ENCODE measurements at places on chromosomes 6 and 20.

DNA sequence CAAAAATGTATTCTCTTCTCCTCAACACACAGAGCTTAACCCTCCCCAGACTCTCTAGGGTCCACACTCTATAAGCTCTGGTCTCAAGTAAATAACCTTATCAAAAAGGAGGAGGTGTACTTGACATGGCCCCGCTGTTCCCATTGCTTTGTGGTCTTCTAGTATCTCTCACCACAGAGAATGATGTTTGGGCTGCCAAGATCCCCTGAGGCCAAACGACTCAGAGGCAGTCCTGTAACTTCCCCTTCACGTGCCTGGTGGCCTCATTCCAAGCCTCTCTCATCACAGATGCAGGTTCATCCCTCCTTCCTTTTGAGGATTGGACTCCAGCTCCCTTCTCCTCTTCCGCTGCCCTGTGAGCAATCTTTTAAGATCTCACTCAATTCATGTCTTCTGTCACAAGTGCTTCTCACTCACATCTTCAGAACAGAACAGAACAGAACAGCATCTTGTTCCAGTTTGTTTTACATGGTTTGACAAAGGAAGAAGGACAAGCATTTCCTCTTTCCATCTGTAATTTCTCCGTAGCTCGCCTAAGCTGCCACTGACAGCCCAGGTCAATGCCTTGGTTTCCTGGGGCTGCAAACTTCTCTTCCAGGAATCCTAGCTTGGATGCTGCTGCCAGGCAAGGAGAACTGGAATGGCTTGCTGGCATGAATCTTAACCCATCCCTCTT, 541.5 kb downstream of the CD83 start:
- no peak for DNase-seq

DNA sequence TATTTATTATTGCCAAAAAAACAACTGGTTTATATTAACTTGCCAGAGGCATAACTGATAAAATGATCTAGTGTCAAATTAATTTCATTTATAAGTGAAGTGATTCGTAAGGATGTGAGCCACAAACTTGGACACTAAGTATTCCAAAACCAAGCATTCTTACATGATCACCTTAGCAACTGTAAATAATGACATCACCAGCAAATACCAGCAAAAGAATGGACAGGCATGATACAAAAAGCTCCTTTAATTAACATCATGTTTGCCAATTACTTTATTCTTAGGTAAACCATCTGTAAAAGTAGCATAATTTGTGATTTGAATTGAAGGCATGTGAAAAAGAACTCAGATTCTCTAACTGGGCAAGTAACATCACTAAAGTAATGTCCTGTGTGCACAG, 17.2 kb upstream of the FNDC1 start:
- DNase-seq, result no peak

- DNase-seq, result peak; percentile 70
These were observed 40.4 kb downstream of the TTI1 start for GRCh38 chr20:37992802-37993409.

DNA sequence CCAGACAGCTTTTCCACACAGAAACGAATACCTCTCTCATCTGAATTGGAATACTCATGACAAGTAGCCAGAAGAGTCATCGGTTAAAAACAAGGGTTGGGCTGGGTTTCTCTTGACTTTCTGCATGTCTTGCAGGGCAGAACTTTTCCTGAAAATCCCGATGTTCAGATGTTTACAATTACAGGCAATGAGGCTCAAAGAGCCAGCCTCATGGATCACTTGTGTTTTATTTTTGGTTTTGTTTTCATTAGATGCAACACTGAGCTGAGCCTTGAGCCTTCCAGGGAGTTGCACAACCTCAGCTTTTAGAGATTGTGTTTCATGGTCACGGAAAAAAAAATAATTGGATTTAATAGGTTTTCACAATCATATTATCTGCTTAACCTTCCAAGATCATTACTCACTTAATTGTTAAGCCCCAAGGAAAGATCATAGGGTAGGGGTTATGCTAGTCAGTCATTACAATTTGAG, 288.1 kb upstream of the PRDM1 start:
- DNase-seq, result no peak

DNA sequence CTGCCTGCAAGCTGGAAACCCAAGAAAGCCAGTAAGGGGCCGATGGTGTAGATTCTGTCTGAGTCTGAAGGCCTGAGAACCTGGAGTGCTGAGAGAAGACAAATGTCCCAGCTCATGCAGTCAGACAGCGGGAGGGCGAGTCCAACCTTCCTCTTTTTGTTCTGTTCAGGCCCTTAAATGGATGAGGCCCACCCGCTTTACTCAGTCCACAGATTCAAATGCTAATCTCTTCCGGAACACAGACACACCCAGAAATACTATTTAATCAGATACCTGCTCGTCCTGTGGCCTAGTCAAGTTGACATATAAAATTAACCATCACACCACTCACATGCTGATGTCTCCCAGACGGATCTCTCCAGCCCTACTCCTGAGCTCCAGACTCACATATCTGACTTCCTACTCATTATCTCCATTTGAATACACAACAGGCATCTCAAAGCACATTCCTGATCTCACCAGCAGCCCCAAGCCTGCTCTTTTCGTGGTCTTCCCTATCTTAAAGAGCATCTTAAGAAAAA, 26.7 kb upstream of the SRC start:
- no peak for DNase-seq

- DNase-seq, result no peak
These were observed 123.9 kb upstream of the PHACTR1 start for GRCh38 chr6:12592634-12593033.

- no peak for DNase-seq
These were observed 228.1 kb upstream of the RIN2 start for GRCh38 chr20:19530006-19530405.

DNA sequence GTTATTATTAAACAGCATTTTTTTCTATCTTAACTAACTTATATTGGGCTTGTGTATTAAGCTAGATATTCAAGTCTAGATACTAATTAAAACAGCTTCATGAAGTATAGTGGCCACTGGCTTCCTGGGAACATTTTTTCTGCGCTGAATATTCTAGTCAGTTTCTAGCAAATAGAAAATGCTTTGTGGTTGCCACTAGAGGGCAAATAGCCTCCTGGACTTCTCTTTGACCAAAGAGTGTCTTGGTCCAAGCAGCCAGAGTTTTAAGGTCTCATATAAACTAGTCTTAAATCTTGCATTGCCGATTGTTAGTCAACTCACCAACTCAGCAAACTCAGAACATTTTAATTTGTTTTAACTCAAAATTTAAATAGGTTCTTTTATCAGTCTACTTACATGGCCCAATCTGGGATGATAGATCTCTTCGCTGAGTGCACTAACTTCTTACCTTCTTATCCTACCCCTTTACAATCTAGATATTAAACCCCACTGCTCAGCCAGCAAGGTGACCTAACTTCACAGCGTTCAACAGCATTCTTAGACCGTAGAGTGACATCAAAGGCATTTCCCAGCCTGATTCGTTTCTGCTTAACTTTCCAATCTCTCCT, 24.6 kb upstream of the ID4 start:
- DNase-seq, result no peak

DNA sequence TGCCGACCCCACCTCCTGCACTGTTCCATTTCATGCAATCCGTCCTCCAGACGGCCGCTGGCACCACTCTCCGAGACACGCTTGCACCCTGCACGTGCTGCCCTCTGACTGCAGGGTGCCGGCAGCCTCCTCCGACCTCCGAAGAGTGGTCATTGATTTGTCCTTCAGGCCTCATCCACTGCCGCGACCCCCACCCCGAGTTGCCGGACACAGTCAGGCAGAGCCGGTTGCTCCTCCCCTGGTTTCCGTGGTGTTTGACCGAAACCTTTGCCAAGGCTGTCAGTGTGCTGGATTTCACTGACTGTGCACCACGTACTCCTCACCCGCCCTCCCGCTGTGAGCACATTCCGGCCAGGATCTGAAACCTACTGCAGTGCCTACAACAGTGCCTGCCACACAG, 156.4 kb upstream of the PDE10A start:
- DNase-seq, result no peak

- no peak for DNase-seq
These were observed 55.6 kb downstream of the ZNF292 start for GRCh38 chr6:87210979-87211378.

DNA sequence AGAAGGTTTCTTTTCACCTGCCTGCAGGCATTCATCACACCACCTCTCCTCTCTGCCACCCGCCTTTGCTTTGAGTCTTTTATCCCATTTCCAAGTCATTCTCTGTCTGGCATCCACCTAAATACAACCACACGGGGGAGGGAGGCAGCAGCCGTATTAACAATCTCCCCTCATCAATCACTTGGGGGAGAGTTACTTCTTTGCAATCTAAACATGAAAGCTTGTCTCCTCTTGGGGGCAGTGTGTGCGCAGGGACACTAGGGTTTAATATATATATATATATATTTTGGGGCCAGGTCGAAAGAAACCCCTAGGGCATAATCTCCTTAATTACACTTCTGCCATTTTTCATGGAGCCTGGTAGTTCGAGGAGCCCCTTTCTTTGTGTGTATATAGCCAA, 214.5 kb downstream of the TSHZ2 start:
- no peak for DNase-seq

- no peak for DNase-seq
These were observed 69.7 kb upstream of the SCP2D1 start for GRCh38 chr20:18743665-18744440.

- no peak for DNase-seq
These were observed 8.6 kb downstream of the RAET1E start for GRCh38 chr6:149889326-149889725.

GRCh38 chr20:57656821-57657534, 36.8 kb upstream of the ZBP1 start:
- no peak for DNase-seq

GRCh38 chr20:21246161-21246560, 57.0 kb upstream of the XRN2 start:
- DNase-seq, result no peak

- DNase-seq, result no peak
These were observed 138.4 kb downstream of the KCNQ5 start for GRCh38 chr6:72760114-72760793.

Data from epithelial cell of prostate (primary cell).